Stimulated activated CD8-positive, alpha-beta memory T cell treated with anti-CD3 and anti-CD28 coated beads, Interleukin-7, amount 100 ng/mL, for 1 hour (primary cell): ENCODE measurements at places on chromosomes 5 and 9.

DNA sequence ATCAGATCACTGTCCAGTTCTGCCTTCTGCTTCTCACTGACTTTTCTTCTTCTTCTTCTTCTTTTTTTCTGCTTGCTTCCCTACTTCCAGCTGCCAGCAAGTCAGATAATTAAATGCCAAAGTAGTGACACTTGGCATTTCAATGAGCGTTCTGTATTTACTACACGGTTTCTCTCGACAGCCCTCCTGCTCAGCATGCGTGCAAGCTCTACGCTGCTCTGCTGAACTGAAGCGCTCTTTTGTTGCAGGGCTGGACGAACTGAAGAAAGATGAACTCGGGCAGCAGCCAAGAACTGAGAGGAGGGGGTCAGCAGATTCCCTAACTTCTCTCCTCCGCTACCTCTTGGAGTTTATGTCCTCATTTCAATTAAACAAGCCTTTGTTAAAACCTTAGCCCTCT lies 319.1 kb downstream of the GLIS3 start:
- DNase-seq, result no peak

- no peak for DNase-seq
These were observed 152.8 kb upstream of the DAP start for GRCh38 chr5:10913841-10914240.

GRCh38 chr5:38341641-38342040 lies 83.3 kb downstream of the EGFLAM start:
- no peak for DNase-seq

- no peak for DNase-seq
These were observed 99.9 kb downstream of the PLK2 start for GRCh38 chr5:58359981-58360380.

DNA sequence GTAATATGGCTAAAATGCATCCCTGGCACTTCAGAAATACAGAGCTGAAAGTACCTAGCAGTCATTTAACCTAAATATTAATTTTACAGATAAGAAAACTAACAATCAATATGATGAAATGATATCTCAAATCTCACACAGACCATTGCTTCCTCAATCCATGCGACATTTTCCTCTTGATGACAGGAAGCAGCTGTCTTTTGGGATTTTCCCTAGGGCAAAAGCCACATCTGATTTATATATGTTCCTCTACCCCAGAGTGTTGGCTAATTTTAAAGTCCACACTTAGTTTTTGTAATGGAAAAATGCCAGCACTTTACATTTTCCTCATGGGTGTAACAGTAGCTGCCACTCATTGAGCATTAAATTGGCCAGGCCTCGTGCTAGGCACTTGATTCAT lies 47.7 kb upstream of the ITGA1 start:
- DNase-seq, result no peak

GRCh38 chr9:119726035-119726434 lies 356.8 kb upstream of the BRINP1 start:
- DNase-seq, result no peak

- DNase-seq, result no peak
These were observed 154.3 kb downstream of the PALM2AKAP2 start for GRCh38 chr9:109934136-109934856.
